Stimulated activated CD8-positive, alpha-beta memory T cell treated with anti-CD3 and anti-CD28 coated beads, Interleukin-7, amount 100 ng/mL, for 1 hour (primary cell): ENCODE measurements at places on chromosomes 11 and 22.

DNA sequence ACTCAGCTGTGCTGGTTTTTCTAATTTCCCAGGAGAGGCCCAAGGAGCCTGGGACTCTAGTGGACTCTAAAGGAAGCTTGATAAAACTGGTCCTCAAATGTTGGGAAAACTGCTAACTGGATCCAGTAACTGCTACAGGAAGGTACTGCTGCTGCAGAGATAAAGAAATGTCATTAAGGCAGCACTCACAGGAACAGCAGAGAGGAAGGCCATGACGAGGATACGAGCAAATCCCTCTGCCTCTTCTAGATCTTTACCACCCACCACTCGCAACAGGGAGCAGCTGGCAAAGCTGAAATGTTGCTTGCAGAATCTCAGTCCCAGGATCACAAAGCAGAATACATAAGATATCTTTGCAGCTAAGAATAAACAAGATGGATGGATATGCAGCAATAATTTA lies 23.5 kb downstream of the TTC28 start:
- no peak for DNase-seq

DNA sequence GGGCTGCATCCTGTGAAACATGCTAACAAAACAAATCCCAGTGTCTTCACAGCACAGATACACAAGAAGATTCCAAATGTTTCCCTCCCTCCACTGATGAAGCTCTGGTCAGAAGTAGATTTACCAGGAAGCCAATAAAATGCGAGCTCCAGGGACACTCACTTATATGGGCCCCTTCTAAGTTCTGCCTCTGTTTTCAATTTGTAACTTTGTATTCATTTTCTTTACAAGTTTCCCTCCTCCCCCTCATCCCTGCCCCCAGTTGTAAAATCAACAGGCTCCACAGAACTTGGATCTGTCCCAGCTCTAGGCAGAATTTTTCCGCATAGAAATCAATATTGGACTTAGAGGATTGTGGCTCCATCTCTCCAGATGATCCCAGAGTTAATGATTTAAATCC lies 48.1 kb upstream of the ME3 start:
- DNase-seq: no peak

DNA sequence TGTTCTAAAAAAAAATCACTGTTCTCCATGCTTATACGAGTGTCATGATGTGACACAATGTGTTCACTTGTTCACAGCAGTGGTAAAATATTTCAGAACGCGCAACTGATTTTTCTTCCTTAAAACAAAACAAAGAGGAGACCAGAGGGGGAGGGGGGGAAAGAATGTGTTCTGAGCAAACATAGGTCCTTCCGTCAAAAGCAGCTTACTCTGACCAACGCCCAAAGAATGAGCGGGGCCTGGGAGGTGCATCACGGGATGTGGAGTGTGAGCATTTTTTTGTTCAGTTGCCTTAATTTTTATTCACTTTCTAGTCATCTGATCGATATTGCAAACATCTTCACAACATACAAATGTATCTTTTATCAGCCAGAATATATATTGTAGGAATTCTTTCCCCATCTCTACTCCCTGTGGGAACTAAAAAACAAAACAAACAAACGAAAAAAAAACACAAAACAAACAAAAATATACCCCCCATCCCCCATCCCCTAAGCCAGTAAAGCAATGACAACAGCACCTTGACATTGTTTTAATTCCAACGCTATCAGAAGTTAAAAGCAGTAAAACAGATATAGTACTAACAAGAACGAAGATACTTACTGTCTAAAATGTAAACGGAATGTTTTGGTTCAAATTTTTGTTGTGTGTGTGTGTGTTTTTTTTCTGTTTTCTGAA lies 43.3 kb downstream of the BDNF start:
- no peak for DNase-seq

- no peak for DNase-seq
These were observed 228.3 kb downstream of the KIRREL3 start for GRCh38 chr11:126772267-126772666.

DNA sequence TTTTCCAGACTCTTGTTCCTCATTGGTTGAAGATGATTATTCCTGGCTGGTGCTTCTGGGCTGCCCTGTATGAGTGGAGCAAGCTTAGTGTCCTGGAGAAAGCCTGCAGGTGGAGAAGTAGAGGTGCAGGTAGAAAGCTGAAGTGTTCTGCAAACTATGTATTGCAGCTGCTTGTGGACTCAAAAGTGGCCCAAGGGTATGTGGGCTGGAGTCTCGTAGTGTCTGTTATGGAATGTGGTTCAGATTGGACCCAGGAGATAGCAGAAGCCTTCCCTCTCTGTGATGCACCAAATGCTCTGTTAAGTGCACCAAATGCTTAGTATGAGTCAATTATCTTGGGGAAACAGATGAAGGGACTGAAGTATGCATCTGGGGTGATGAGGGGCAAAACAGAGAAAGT lies 122.8 kb upstream of the CCDC90B start:
- no peak for DNase-seq

- DNase-seq: no peak
These were observed 29.5 kb downstream of the KCNJ1 start for GRCh38 chr11:128837627-128838026.

- DNase-seq: no peak
These were observed 179.4 kb downstream of the CADM1 start for GRCh38 chr11:115324581-115325432.

GRCh38 chr11:79309407-79309806 lies 131.4 kb downstream of the TENM4 start:
- no peak for DNase-seq

GRCh38 chr11:70230840-70231710 lies 28.0 kb downstream of the FADD start:
- no peak for DNase-seq

DNA sequence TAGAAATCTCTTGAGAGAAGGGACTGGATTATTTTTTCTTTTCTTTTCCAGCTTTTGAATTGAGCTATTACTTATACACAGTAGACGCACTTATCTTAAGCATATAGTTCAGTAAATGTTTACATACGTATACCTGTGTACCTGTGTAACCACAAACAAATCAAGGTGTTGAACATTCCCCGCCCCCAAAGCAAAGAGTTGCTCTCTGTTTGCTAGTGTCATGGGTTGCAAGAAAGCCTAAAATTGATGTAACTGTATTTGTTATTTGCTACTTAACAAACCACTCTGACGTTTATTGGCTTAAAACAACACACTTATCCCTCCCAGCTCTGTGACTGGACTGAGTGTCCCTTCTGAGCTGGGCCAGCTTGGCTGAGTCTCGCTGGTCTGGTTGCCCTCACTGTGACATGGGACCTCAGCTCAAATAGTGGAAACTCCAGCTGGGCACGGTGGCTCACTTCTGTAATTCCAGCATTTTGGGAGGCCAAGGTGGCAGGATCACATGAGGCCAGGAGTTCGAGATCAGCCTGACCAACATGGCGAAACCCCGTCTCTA lies 25.4 kb upstream of the CABP2 start:
- no peak for DNase-seq

- DNase-seq: no peak
These were observed 14.3 kb upstream of the ARRB1 start for GRCh38 chr11:75365711-75366181.

- no peak for DNase-seq
These were observed 7.4 kb upstream of the BIRC3 start for GRCh38 chr11:102309621-102310541.

DNA sequence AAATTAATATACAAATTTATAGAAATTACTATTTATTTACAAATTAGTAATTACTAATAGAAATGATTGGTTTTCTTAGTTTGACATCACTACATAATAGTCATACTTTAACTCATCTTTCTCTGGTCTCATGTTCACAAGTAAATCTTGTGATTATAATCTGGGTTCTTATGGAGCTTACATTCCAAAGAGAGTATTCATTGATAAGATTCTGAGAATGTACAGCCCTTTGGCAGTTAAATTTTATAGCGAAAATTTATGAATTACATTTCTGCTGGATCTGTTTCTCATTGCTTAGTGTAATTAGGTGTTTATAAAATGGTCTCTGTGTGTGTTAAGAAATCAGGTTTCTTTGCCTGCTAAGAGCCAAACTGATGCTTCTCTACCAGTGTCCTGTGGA lies 175.2 kb downstream of the TMEM135 start:
- no peak for DNase-seq

GRCh38 chr11:111963931-111964340 lies 26.8 kb downstream of the DIXDC1 start:
- DNase-seq: no peak

- DNase-seq: no peak
These were observed 68.9 kb downstream of the CSTPP1 start for GRCh38 chr11:47005441-47005840.

DNA sequence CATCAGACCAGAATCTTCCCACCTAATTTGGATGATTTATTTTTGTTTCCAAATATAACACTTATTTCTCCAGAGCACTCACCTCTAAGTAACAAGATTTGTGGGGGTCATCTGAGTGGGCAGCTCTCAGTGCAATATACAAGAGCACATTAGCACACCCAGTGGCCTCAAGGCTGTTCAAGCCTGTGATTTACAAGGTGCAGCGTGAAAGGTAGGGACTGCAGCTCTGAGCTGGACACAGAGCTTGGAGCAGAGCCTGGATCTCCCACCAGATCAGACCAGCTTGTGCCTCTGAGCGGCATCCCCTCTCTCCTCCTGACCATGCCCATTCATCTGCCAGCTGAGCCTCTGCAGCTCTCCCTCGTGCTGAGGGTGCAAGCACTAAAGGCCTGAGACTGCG lies 323.3 kb upstream of the ZC3H12C start:
- no peak for DNase-seq

DNA sequence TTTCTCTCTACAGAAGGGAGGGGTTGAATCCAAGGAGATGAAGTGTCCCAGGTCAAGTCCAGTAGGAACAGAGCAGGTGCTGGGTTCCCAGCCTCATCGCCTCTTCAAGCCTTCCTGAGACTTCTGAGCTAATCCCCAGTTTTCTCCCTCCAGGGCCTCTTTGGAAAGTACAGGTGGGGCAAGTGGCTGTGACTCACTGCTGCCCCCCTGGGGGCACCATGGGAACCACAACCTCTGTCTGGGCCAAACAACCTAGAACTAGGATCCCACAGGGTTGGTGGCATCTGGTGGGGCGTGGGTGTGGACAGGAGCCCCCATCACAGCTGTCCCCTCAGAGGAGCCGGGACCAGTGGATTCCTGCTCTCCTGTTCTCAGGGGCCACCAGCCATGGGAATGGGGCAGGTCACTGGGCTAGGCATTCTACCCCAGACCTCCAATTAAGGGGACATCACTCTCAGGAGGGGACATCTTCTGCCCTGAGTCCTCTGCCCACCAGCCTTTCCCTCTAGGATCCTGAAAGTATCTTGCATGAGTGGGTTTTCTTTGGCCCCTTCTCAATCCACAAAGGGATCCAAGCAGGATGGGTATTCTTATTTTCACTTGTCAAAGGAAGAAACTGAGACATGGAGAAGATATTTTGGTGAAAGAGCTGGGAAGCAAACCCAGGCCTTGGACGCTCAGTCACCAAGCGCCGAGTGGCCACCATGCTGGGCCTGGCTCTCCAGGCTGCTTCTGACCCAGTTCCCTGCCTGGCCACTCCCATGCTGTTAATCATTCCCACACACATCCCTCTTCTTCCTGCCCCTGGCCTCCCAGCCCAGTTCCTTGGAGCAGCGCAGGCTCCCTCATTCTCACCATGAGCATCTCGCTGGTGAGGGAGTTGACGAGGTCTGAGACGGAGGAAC lies 23.8 kb downstream of the LRRC10B start:
- DNase-seq: no peak

DNA sequence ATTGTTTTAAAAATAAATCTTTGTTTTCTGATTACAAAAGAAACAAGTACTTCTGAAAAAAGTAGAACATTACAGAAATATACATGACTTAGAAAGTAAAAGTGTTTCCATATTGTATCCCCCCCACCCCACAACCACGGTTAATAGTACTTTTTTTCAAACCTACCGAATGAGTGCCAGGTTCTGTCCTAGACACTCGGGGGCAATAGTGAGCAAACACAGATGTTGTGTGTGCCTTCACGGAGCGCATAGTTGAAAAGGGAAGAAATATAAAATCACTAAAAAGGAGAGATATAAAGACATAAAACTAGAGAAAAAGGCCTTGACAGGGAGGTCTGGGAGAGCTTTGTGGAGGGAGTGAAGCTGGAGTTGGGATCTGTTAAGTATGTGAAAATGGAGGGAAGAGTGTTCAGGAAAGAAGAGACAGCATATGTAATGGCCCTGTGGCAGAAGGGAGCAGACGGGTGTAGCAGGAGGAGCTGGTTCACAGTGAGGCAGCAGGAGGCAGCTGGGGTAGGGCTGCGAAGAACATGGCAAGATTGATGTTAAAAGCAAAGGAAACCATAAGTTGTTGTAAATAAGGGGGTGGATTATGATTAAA lies 42.1 kb upstream of the ALX4 start:
- no peak for DNase-seq

DNA sequence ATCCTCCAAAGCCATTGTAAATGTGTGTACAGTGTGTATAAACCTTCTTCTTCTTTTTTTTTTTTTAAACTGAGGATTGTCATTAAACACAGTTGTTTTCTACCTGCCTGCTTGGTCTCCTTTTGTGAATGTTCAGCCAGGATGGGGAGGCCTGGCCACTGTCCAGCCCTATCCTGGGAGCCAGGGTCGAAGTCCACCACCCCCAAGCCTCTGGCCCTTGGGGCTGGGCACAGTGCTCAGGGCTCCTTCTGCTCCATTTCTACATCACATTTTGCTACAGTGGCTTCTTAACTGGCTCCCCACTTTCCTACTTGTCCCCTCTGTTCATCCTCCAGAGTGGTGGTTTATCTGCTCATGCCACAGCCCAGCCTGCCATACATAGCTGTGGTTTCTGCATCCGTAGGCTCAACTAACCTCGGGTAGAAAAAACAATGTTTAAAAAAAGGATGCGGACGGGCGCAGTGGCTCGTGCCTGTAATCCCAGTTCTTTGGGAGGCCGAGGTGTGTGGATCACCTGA lies 2.5 kb upstream of the SMARCB1 start:
- DNase-seq: no peak

DNA sequence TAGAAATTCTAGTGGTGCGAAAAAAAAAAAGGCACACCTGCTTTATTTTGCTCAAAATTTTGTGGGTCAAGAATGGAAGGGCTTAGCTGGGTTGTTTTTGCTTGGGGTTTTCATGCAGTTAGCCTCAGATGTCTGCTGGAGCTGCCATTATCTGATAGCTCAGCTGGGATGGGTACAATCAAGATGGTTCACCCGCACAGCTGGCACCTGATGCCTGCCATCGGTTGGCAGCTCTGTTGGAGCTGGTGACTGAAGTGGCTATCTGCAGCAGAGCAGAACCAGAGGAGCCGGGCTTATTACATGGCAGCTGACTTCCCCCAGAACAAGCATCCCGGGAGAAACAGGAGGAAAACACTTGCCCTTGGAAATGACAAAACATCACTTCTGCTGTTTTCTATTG lies 12.1 kb upstream of the ELFN2 start:
- no peak for DNase-seq

- no peak for DNase-seq
These were observed 266.7 kb upstream of the C11orf87 start for GRCh38 chr11:109155291-109155690.

DNA sequence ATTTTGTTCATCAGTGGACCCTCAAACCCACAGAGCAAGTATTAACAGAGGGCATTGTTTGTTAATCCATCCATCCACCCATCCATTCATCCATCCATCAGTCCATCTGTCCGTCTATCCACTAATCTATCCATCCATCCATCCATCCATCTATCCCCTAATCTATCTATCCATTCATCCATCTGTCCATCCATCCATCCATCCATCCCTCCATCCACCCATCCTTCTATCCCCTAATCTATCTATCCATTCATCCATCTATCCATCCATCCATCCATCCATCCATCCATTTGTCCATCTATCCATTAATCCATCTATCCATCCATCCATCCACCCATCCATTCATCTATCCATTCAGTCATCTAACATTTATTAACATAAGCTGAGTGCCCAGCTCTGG lies 307.3 kb downstream of the MIAT start:
- DNase-seq: no peak

- DNase-seq: no peak
These were observed 9.2 kb downstream of the TP53I11 start for GRCh38 chr11:44941259-44942021.
